ENCODE measurements at places on chromosomes 7 and 10. TPM values are rescaled to one million over a fixed set of nuclear protein-coding genes. Genes with fewer than 3 reads are reported as not detected.

Gene EMX2
- not detected for total RNA-seq

Gene INHBA
- 133 TPM for total RNA-seq

Gene SPDYE16
- not detected for total RNA-seq

Gene GATA3
- total RNA-seq: not detected

Gene FAM25C
- not detected for total RNA-seq

Gene PRLHR
- not detected for total RNA-seq

Gene OIT3
- total RNA-seq: not detected

Gene FKBP6
- not detected for total RNA-seq

Gene HYAL4
- not detected for total RNA-seq

Gene SPDYE6
- not detected for total RNA-seq

Gene ZYX
- total RNA-seq: 22.6 TPM

Gene MBL2
- not detected for total RNA-seq

Gene FOXP2
- 1.7 TPM for total RNA-seq

Gene MLXIPL
- total RNA-seq: not detected

Gene COL1A2
- total RNA-seq: 1,211 TPM

Gene TIMM23B
- total RNA-seq: 13.8 TPM

Gene STAG3
- total RNA-seq: 0.36 TPM

Gene PRSS37
- total RNA-seq: not detected

Gene CC2D2B
- total RNA-seq: not detected

Gene MUC12
- total RNA-seq: not detected

Gene KIAA1549
- total RNA-seq: 1.3 TPM

Gene CALML5
- total RNA-seq: not detected

Gene PNLIPRP2
- not detected for total RNA-seq

Gene CLRN3
- total RNA-seq: not detected

Gene NPFFR1
- not detected for total RNA-seq

Gene BICC1
- total RNA-seq: 38.9 TPM

Gene CNOT4
- 10.0 TPM for total RNA-seq

Gene HECW1
- total RNA-seq: 1.1 TPM

Gene NRP1
- 191 TPM for total RNA-seq

Gene SRRM3
- total RNA-seq: 0.18 TPM

Gene ACSM6
- not detected for total RNA-seq

Gene LLCFC1
- not detected for total RNA-seq

Gene MYH16
- 0.18 TPM for total RNA-seq

Gene CDC14C
- under 0.01 TPM for total RNA-seq

Gene CARD11
- total RNA-seq: 0.18 TPM

Gene SAP25
- not detected for total RNA-seq

Gene ABCB4
- not detected for total RNA-seq

Gene ACHE
- not detected for total RNA-seq

Gene GTF2IRD1
- total RNA-seq: 5.0 TPM

Gene SFRP5
- total RNA-seq: not detected

Gene PARG
- 32.2 TPM for total RNA-seq

Gene UPK3B
- not detected for total RNA-seq

Gene EZH2
- total RNA-seq: 13.1 TPM

Gene SORCS3
- not detected for total RNA-seq

Gene ITIH2
- total RNA-seq: not detected

Gene GIMAP6
- not detected for total RNA-seq

Gene SH2D4B
- not detected for total RNA-seq

Gene NEUROG3
- not detected for total RNA-seq

Gene SPDYE2B
- not detected for total RNA-seq

Gene LMBR1
- 30.3 TPM for total RNA-seq

Gene PRSS1
- total RNA-seq: not detected

Gene VWDE
- total RNA-seq: 0.18 TPM

Gene CPA5
- total RNA-seq: under 0.01 TPM

Gene LRRC18
- not detected for total RNA-seq

Gene LRIT2
- total RNA-seq: not detected

All from IMR-90 (cell line).